Lung microvascular endothelial cell (primary cell): ENCODE measurements at places on chromosomes 3 and 15. TPM values are rescaled to one million over a fixed set of nuclear protein-coding genes. Genes with fewer than 3 reads are reported as not detected.

GOLGA8R gene
- 0.20 and 0.22 TPM in 2 replicates for total RNA-seq

HDGFL3 gene
- 27.7 and 66.9 TPM in 2 replicates for total RNA-seq

GCHFR gene
- total RNA-seq = 17.5 and 20.7 TPM in 2 replicates

TRMT10C gene
- 22.9 and 25.2 TPM in 2 replicates for total RNA-seq

TLR9 gene
- not detected in 2 replicates for total RNA-seq

CRYGS gene
- 0.87 and 1.2 TPM in 2 replicates for total RNA-seq

C15orf62 gene
- total RNA-seq = 0.22 and 0.40 TPM in 2 replicates

CYP19A1 gene
- total RNA-seq = not detected in 2 replicates

SPINT1 gene
- 0.40 and 0.65 TPM in 2 replicates for total RNA-seq

RETNLB gene
- total RNA-seq = not detected in 2 replicates

UTS2B gene
- total RNA-seq = 0.20 and 0.22 TPM in 2 replicates

PSMD2 gene
- 310 and 389 TPM in 2 replicates for total RNA-seq

SGO1 gene
- 0.99 and 2.2 TPM in 2 replicates for total RNA-seq

KIAA1143 gene
- total RNA-seq = 12.2 and 14.1 TPM in 2 replicates

TEX55 gene
- total RNA-seq = not detected in 2 replicates

MAP1A gene
- 0.20 and 0.44 TPM in 2 replicates for total RNA-seq

LRRC3B gene
- not detected in 2 replicates for total RNA-seq

CHDH gene
- under 0.01 TPM in 2 replicates for total RNA-seq

ISY1 gene
- 45.0 and 47.9 TPM in 2 replicates for total RNA-seq

MYZAP gene
- 49.7 and 86.3 TPM in 2 replicates for total RNA-seq

CCDC54 gene
- not detected in 2 replicates for total RNA-seq

ANKDD1A gene
- 3.0 and 3.7 TPM in 2 replicates for total RNA-seq

RAB11A gene
- total RNA-seq = 117 and 160 TPM in 2 replicates

NR2E3 gene
- 0.20 and 0.22 TPM in 2 replicates for total RNA-seq

GOLGA8H gene
- 0.20 and 0.87 TPM in 2 replicates for total RNA-seq

GCSAM gene
- total RNA-seq = not detected in 2 replicates

MUSTN1 gene
- total RNA-seq = 0.20 TPM in 1 of 2 replicates, not detected in the other

RYR3 gene
- not detected in 2 replicates for total RNA-seq

SIDT1 gene
- total RNA-seq = not detected in 2 replicates

SPTSSB gene
- not detected in 2 replicates for total RNA-seq

PPP2R3A gene
- total RNA-seq = 3.2 and 5.2 TPM in 2 replicates

MAGEF1 gene
- total RNA-seq = 8.1 and 13.9 TPM in 2 replicates

ZNF774 gene
- total RNA-seq = 0.65 and 0.79 TPM in 2 replicates

TUSC2 gene
- 21.4 and 22.8 TPM in 2 replicates for total RNA-seq

CLSTN2 gene
- total RNA-seq = under 0.01 and 0.20 TPM in 2 replicates

ST8SIA2 gene
- 0.20 and 0.22 TPM in 2 replicates for total RNA-seq

SMCO1 gene
- total RNA-seq = not detected in 2 replicates

SHC4 gene
- under 0.01 and 0.22 TPM in 2 replicates for total RNA-seq

MRPL47 gene
- total RNA-seq = 19.8 and 20.0 TPM in 2 replicates

CHP1 gene
- 56.0 and 71.9 TPM in 2 replicates for total RNA-seq

TMEM39A gene
- total RNA-seq = 20.0 and 26.6 TPM in 2 replicates

COLQ gene
- total RNA-seq = 0.40 and 0.44 TPM in 2 replicates
